ENCODE measurements at places on chromosomes 5 and 9. TPM values are rescaled to one million over a fixed set of nuclear protein-coding genes. Genes with fewer than 3 reads are reported as not detected.

DNA sequence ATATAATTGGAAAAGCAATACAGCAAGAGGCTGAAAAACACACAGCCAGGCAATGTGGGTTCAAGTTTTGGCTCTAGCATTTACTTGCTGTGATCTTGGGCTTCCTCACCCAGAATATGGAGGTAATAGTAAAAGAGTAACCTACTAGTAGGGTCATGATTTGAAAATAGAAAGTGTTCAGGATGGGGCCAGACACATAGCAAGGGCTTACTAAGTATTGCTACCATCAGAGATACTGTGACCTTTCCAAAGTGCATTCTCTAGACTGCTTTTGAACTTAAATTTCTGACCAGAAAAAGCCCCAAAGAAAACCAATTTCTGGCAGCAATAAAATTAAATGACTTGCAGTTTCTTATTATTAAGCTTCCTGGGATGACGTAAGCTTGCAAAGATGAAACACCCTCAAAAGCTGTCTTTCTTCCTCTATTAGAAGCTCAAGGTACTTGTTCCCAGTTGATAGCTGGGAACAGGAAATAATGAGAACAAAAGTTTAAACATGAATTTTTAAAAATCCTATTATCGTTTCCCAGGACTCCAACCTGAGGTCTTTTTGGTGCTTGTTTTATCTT, 20.3 kb downstream of the SLC45A2 start:
- DNase-seq, result no peak

GRCh38 chr5:89117124-89117644, 234.2 kb upstream of the MEF2C start:
- DNase-seq, result no peak

GRCh38 chr9:135907006-135907430, 328 bp downstream of the CAMSAP1 start:
- DNase-seq, result peak; percentile 28

DNA sequence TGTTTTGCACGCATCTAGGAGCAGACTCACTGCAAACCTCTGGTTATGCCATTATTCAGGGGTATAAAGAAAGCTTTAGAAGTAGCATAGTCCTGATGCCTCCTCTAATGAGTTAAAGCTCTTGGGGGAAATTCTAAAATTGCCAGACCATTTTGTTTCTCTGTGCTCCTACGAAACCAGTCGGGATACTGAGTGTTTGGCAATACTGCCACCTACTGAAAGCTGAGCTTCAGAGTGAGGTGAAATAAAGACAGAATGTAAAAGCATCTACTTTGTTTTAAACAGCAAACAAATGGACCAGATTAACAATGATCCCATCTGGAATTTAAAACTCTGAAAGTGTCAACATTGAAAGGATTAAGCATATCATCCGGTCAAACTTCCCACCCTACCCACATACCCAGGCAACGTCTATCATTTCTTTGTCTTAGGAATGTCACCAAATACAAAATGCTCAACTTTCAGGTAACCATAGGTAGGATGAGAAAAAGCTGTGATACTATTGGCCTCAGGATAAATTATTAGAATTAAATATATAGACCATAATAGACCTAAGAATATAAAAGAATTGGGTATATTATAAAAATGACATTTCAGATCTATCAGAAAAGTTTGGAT, 77.8 kb upstream of the SHISAL2B start:
- peak; percentile 64 for DNase-seq

GRCh38 chr9:95644377-95644776, 127.6 kb upstream of the PTCH1 start:
- peak; percentile 15 for DNase-seq

DNA sequence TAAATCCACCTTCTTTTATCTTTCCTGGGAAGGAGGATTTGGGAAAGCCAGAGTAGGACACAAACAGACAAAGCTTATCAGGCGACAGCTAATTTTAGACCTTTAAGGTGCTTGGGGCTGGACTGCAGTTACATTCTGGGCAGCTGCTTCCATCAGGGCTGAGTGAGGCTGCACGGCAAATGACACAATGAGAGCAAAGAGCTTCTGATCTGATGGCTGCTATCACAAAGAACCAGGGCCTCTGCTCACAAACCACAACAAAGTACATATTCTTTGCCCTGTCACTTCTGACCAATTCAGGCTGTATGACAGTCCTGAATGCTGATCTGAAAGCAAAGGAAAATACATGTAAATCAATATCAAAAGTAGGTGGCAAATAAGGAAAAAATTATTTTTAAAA, 93.1 kb downstream of the MRPS27 start:
- DNase-seq, result no peak

DNA sequence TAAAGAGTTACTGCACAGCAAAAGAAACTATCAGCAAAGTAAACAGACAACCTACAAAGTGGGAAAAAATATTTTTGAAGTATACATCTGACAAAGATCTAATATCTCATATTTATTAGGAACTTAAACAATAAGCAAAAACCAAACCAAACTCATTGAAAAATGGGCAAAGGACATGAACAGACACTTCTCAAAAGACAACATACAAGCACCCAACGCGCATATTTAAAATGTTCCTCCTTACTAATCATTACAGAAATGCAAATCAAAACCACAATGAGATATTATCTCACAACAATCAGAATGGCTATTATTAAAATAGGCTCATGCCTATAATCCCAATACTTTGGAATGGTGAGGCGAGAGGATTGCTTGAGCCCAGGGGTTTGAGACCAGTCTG, 48.0 kb downstream of the FBXO4 start:
- DNase-seq, result no peak

DNA sequence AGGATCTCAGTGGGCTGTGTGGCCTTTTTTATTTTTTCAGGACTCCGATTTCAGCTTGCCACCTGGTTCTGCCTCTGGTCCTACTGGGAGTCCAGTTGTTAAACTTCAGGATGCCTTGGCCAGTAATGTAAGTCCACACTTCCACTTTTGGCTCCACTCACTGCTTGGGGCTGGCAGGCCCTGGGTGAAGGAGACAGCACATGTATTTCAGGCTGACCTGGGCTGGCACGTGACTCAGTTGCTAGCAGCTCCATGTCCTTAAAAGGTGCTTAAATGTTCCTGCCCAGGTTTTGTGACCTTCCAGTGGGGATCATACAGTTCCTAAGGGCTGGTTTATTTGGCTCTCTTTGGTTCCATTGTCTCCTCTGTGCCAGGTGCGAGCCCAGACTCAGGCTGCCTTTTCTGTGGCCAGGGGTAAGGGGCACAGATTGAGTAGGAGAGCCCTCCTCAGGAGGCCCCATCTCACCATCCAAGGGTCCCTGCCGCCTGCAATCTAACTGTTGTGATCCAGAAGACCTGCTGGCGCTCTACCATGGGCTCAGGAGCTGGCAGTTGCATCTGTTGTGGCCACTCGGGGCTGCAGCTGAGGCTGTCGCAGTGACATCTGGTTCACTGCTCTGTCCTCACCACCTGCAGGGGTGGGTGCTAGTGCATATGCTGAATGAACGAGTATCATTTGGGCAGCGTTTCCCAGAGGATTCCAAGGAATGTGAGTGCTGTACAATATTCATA, 19.2 kb upstream of the POMT1 start:
- DNase-seq, result no peak

GRCh38 chr5:143886651-143887638, 75.0 kb downstream of the HMHB1 start:
- DNase-seq, result peak; percentile 49

- DNase-seq, result no peak
Observed at GRCh38 chr9:81080900-81081299, 608.4 kb downstream of the TLE1 start.

GRCh38 chr5:66861402-66861801, 265.2 kb downstream of the MAST4 start:
- DNase-seq, result no peak

DNA sequence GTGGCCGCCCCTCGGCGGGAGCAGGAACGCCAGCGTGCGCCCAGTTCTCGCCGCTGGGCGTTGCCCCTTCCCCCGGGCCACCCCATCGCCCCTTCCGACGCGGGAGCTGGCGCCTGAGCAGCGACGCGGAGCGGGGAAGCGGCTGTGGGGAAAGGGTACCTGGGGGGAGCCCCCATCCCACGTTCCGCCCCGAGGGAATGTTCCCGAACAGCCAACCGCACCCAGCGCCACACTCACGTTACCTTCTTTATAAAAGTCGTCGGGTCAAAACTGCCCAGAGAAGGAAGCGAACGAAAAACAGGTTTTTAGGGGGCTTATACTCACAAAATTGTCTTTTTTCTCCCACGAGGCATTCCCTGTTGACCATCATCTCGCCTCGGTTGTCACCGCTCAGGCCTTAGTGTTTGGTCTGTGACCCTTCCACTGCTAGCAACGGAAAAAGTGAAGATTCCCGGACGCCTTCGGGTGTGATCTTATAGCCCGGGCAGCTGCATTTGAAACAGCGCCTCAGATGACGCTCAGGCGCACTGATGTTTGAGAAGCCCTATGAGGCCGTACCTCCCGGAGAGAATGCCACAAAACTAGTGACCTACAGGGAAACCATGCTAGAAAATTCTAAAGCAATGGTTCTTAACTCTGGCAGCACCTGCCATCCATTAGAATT, 475 bp upstream of the GOLM1 start:
- peak; percentile 57 for DNase-seq

DNA sequence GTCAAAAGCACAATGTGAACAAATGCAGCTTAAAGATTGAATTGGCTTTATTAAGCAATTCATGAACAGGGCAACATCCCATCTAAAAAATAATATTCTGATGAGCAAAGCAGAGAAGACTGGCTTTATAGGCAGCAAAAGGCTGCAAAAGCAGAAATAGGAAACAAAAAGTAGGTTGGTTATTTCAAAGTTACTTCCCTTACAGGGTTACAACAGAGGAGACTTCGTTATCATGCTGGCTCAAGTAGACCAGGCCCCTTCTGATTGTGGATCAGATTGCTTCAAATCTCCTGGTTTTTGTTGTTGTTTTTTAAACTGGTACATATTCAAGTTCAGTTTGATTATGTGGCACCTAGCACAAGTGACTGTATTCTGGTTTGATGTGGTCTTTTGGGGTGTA, 73.1 kb downstream of the MAN2A1 start:
- no peak for DNase-seq

GRCh38 chr5:95739857-95740256, 8.7 kb downstream of the RHOBTB3 start:
- no peak for DNase-seq

DNA sequence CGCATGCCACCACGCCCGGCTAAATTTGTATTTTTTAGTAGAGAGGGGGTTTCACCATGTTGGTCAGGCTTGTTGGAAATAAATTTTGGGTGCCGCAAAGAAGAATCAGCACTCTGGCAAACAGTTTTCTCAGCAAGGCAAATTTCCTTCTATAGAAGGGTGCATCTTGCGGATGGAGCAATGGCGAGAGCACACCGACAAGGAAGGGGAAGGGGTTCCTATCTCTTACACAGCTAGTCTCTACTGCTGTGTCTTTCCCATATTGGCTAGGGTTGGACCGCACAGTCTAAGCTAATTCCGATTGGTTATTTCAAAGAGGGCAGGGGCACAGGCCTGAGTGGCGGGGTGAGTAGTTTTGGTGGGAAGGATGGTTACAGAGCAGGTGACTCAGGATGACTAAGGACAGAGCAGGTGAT, 707 bp downstream of the GTF3C5 start:
- no peak for DNase-seq

GRCh38 chr9:3018691-3019230, 174.9 kb upstream of the PUM3 start:
- no peak for DNase-seq

DNA sequence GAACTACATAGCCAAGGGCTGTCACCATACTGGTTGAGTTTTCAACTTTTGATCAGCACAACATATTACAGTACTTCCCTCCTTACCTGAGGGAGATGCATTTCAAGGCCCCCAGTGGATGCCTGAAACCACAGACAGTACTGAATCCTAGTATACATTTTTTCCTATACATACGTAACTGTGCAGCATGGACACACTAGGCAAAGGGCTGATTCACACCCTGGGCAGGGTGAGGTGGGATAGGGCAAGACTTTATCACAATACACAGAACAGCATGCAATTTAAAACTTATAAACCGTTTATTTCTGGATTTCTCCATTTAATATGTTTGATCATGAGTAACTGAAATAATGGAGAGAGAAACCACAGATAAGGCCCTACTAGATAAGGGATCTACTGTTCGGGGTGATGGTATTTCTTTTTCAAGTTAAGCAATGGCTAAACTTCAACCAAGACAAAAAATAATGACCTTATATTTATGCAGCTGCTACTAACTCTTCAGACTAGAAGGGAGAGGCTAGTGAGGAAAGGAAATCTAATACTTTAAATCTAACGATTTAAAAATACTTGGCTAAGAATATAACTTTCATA, 186.9 kb upstream of the GNA14 start:
- DNase-seq, result no peak

- DNase-seq, result peak; percentile 40
Observed at GRCh38 chr5:172178991-172179989, 8.7 kb downstream of the STK10 start.

Gene NOXA1
- total RNA-seq, result not detected
